ENCODE measurements at places on chromosomes 16 and 17. TPM values are rescaled to one million over a fixed set of nuclear protein-coding genes. Genes with fewer than 3 reads are reported as not detected.

The KRT31 gene
- total RNA-seq: not detected

DNA sequence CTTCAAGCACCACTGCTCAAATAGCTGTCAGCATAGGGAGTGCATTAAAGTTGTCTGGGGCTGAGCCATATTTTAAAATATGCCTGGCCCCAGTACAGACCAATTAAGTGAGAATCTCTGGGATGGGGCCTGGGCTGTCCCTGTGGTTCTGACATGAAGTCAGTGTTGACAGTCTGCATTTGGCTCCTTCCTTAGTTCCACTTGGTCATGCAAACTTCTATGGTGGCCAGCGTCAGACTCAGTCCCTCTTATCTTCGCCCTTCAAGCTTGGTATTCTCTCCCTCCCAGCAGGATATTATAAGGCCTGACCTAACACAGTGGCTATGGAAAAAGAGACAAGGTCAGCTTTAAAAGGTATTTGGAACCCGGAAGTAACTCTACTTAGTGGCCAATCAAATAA is 177.2 kb downstream of the PMP22 start:
- DNase-seq: no peak

DNA sequence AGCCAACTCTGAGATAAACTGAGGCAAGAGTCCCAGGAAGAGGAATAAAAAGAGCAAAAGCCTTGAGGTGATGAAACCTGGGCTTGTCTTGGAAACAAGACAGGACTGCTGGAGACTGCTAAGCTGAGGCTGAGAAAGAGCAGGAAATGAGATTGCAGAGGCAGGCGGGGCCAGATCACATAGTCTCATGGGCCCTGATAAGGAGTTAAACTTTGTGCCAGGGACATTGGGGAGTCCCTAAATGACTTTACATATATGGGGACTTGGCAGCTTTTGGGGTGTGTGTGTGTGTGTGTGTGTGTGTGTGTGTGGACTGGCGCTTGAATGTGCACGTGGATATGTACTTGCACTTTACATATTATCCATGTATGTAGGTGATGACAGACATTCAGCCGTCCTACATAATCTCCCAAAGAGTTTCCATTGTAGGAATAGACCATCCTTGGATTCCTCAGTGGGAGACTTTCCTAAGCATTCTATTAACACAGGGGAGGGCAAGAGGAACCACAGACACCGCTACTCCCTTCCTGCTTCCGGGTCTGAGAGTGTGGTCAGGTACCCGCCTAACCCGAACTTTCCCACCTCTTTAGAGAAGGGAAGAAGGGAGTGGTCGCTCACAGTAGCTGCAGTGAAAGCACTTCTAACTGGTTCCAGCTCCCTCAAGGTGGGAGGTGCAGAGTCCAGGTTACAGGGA is 123.1 kb downstream of the LYRM1 start:
- DNase-seq: no peak

The ABAT gene
- 7.7 TPM for total RNA-seq

DNA sequence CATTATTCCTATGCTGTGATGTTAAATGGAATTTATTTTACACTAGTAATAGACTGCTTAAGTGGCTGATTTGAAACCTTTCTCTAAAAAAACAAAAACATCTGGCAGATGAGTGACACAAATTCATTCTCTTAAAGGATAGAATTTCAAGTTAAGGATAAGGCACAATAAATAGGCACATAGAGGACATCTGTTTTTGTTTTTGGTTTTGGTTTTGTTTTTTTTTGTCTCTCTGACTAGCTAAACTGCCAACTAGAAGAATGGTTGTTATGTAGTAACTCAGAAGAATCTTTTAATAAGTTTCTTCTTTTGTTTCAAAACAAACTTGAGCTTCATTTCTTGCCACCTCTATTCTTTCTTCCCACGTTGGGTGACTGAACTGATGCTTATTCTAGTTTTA is 5.1 kb upstream of the VPS4A start:
- no peak for DNase-seq

Data from activated T-helper 1 cell treated with anti-CD3 and anti-CD28 coated beads, Interleukin-12 subunit alpha, Interleukin-12 subunit beta, Interleukin-2, Interleukin-4 antibody, amounts not matched to agents 30 ng/mL and 10 ng/mL and 1 ng/mL, durations not matched to agents 14 hours and 24 hours and 36 hours (primary cell).